Fibroblast of skin of left biceps (primary cell): ENCODE measurements at places on chromosomes 6 and 20.

GRCh38 chr20:4635781-4636180 is 85.9 kb upstream of the PRND start:
- DNase-seq: no peak

GRCh38 chr6:41239467-41240159 is 11.5 kb downstream of the TREML4 start:
- no peak for DNase-seq

- no peak for DNase-seq
These were observed 172.4 kb downstream of the BCAS1 start for GRCh38 chr20:53897884-53898555.

GRCh38 chr6:156988276-156989158 is 211.3 kb downstream of the ARID1B start:
- no peak for DNase-seq

GRCh38 chr6:118249680-118250079 is 298.4 kb upstream of the PLN start:
- no peak for DNase-seq

DNA sequence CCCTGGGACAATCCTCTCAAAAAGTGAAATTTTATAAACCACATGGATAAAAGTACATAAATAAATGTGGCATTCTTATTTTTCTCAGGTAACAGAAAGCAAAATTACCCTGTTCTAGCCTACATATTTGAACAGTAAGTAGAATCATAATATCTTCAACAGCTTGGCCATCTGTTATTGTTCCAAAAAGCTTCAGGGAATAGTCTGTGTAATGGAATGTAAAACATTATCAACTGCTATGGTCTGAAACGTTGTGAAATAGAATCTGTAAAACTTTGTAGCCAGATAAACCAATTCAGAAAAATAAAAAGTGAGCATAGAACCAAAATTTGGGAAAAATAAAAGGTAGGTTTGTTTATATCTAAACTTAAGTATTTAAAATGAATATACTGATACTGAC is 114.7 kb downstream of the THEMIS start:
- DNase-seq: no peak

DNA sequence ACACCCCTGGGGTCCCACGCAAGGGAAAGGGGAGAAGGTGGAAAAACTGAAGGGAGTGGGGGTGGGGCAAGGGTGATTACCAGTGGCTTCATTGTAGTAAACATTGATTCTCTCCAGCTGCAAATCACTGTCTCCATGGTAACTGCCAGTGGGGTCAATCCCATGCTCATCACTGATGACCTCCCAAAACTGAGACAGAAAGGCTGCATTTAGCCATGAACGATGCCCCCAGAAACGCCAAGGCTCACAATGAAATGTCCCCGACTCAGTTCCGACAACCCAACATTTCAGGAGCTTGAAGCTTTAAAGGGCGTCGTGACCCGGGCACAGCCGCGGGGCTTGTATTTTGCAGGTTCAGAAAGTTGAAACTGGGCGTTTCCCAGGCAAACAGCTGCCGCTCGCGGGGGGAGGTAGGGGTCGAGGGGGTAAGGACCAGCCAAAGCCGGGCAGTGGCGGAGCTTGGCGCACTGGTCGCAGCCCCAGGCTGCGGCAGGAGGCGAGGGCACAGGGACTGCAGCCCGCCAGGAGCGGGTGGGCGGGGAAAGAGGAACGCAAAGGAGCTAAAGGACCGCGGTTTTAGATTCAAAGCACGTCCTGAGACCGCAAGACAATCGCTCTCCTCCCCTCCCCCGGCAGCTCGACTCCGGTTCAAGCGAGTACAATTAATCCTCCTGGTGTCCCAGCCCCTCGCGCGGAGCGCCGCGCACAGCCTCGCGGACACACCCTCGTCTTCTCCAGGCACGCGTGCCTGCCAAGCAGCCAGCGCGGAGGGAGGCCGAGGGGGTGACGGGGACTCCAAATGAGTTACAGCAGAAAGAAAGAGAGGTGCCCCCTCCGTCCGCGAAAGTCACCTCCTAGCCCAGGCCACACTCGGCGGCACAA is 731 bp downstream of the TUBB2B start:
- no peak for DNase-seq

- no peak for DNase-seq
These were observed 118.9 kb upstream of the NHSL1 start for GRCh38 chr6:138618168-138618567.

GRCh38 chr6:106113256-106113959 is 27.3 kb downstream of the PRDM1 start:
- no peak for DNase-seq

DNA sequence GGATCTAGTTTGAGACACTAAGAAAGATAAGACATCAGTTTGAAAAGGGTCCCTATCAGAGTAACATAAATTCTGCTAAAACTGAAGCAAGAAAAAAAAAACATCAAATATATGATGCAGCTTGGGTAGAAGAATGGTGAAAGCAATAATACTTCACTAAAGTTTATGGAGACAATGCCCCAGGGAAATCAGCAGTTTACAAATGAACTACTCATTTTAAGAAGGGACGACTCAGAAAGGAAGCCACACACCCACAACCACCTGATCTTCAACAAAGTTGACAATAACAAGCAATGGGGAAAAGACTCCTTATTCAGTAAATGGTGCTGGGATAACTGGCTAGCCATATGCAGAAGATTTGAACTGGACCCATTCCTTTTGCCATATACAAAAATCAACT is 143.5 kb downstream of the TPBG start:
- no peak for DNase-seq

DNA sequence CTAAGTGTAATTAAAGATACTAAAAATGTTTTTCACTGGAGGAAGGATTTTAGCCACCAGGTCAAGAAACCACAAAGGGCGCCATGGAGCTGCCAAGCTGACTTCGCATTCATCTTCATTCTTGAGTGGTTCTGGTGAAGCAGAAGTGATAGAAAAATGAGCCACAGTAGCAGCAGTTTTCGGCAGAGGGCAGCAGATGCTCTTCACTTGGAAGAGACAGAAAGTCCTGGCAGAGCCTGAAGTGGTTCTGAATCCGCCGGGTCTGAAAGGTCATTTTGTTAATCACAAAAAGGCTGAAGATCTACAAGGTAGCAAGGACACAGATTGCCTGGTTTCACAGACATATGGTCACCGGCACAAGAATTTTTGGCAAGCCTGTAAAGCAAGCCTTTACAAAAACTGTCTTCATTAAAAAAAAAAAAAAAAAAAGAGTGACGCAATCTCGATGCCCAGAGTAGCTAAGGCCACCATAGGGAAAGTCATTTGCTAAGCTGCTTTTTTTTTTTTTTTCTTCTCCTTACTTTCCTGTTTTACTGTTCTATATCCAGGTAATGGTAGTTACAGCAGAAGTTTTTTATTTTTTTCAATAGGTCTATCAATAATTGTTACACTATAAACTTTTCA is 345.1 kb upstream of the AGPAT4 start:
- DNase-seq: no peak

DNA sequence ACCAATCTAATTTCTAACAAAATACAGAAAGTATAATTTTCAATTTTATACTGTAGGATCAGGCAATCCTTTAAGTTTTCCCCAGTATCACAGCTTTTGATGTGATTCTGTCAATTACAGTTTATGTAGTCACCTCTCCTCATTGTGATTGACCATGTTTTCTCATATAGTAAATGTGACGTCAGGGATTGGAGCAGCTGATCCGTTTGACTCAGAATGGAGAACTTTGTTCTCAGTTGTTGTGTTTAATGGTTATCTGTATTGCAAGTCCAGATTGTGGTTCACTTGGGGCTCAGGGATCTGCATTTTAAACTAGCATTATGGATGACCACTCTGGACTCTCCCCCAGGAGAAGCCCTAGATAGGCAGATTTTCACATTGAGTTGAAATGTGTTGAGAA is 90.6 kb downstream of the DNAH8 start:
- DNase-seq: no peak

- DNase-seq: no peak
These were observed 96.0 kb upstream of the SNX9 start for GRCh38 chr6:157726892-157727628.

GRCh38 chr6:129478379-129478778 is 231.6 kb downstream of the ARHGAP18 start:
- DNase-seq: no peak

GRCh38 chr20:37901654-37902503 is 1.0 kb upstream of the VSTM2L start:
- no peak for DNase-seq

- DNase-seq: no peak
These were observed 14.6 kb downstream of the MYH7B start for GRCh38 chr20:34970193-34970840.

DNA sequence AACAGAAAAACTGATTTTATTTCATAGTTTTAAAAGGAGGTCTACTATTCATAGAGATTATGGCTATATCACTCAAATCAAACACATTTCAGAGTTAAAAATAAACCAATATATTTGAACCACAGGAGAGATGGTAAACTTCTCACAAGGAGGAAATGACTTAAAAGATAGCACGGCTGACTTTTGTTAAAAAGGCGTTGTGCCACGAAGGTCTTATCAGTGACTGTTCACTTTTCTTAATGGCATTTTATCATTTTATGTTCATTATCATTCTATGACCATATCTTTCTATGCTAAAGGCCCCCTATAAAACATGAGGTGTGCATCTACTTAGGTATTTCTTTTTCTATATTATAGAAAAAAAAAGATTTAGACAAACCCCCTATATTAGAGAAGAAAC is 19.6 kb downstream of the ELOVL4 start:
- no peak for DNase-seq

DNA sequence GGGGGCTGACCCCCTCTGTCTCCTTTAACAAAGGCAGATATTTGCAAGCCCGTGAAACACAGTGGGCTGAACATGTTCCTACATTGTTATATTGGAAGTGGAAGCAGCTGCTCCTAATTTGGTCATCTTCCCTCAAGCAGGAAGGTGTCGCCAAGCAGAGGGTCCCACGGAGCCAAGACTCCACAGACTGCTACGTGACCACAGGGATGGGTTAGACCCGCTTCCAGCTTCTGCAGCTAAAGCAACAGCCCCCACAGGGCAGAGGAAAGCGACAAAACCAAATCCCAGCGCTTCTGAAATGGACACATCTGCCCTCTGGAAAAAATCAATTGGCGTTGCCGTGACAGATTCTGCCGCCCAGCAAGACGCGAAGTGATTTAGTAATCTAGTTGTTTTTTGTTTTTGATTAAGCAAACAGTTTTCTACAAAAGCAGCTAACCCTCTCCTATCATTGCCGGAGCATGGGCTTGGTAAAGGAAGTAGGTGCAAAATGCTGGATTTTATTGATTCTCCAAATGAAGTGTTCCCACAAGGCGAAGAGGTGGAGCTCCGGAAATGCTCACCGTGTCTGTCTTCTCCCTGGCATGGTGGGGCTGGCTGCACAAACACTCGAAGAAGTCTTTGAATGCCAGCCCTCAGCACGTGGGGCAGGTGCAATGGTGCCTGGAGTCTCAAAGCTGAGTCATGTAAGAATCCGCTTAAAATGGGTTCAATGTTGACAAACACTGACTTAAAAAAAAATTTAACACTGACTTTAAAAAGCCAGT is 79.4 kb upstream of the FRMD1 start:
- DNase-seq: no peak

DNA sequence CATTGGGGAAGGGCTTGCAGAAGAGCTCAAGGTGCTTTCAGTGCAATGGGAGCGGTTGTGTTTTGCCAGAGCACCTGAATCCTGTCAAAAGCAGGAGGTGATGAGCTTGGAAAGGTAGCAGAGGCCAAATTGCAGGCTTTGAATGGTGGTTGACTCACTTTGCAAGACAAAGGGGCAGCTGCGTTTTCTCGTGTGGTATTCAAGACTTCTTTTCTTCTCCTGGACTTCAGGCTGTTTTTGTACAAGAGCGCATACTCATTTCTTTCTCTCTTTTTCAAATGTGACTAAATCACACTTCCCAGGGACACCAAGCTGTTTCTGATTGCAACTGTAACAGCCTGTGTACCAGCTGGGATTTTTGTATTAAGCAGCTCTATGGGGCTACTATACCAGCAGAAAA is 32.3 kb downstream of the GHRH start:
- DNase-seq: no peak

GRCh38 chr6:43842231-43842794 is 72.3 kb downstream of the VEGFA start:
- no peak for DNase-seq

- DNase-seq: no peak
These were observed 64.0 kb downstream of the FYN start for GRCh38 chr6:111809264-111809663.

GRCh38 chr6:148396926-148397325 is 54.3 kb downstream of the SASH1 start:
- no peak for DNase-seq

- no peak for DNase-seq
These were observed 50.7 kb upstream of the SYNDIG1 start for GRCh38 chr20:24418731-24419130.

GRCh38 chr6:169791721-169792131 is 40.3 kb downstream of the ERMARD start:
- DNase-seq: no peak

GRCh38 chr20:25360631-25361286 is 29.9 kb downstream of the ABHD12 start:
- no peak for DNase-seq
